Heart left ventricle (tissue), 16 donors: ENCODE measurements at places on chromosomes 3 and 15. TPM values are rescaled to one million over a fixed set of nuclear protein-coding genes. Genes with fewer than 3 reads are reported as not detected.

Gene WNT7A
- not detected for total RNA-seq

GRCh38 chr15:73910522-73911303 lies 15.5 kb upstream of the LOXL1 start:
- DNase-seq, result no peak

- DNase-seq, result no peak
These were observed 7.4 kb upstream of the CCDC33 start for GRCh38 chr15:74228723-74229081.

GRCh38 chr3:32821686-32822296 lies 4.0 kb downstream of the TRIM71 start:
- DNase-seq, result no peak

DNA sequence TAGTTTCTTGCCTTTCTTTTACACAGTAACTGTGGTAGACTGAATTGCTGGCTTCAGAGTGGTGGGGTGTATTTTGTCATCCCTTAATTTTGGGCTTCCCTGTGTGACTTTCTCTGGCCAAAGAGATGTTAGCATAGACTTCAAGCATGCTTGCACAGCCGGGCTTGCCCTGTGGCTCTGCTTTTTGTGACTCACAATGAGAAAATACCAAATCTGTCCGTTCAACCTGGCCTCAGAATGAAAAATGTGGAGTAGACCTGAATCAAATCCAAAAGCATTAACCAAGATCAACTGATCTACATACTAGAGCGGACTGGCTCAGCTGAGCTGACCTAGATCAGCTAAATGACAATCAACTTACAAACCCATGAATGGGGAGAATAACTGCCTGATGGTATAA lies 51.4 kb downstream of the PLAAT1 start:
- no peak for DNase-seq

Gene HRH1
- total RNA-seq, result 4.0 TPM

DNA sequence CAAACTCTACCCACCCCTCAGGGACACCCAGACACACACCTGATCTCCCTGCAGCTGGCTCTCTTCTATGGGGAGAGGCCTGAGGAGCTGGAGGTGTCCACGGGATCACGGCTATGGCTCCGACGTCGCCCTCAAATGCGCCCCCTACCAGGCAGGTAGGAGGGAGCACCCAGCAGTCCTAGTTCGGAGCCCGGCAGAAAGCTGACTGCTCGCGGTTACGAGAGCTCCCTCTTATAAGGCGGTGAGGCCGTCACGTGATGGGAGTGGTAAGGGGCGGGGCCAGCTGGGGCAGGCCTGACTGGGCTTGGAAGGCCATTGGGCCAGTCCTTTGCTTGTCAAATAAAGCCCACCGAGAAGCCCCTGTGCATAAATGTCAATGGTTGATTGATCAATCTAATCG lies at the start of gene PRR20G:
PRR20G (minus strand) TSS at position 207 of the 400 bp plus-strand sequence. CDS start 681 bp downstream, outside the sequence.
- no peak for DNase-seq

GRCh38 chr3:31226346-31226745 lies 306.4 kb upstream of the STT3B start:
- DNase-seq, result no peak

- DNase-seq, result no peak
These were observed 250.3 kb upstream of the IGF1R start for GRCh38 chr15:98398056-98398455.

- DNase-seq, result no peak
These were observed 38.2 kb downstream of the TMCC1 start for GRCh38 chr3:129855170-129855831.

DNA sequence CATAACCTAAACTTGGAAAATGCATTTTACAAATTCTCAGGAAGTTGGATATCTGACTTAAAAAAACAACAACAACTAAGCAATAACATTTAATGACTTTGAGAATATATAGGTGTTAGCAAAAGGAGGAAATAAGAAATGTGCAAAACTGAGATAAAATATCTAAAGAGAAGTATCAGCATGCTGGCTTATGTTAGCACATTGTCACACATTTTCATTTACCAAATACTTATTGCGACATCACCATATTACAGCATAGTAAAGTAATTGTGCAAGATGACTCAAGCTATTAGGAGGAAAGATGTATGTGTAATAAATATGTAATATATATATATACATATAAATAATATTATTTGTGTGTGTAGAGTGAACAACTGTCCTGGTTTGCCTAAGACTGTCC lies 9.2 kb downstream of the PTX3 start:
- DNase-seq, result no peak

Gene TRH
- not detected for total RNA-seq

- DNase-seq, result no peak
These were observed 314.5 kb downstream of the TLE3 start for GRCh38 chr15:69783211-69783610.

Gene GHSR
- total RNA-seq, result not detected

DNA sequence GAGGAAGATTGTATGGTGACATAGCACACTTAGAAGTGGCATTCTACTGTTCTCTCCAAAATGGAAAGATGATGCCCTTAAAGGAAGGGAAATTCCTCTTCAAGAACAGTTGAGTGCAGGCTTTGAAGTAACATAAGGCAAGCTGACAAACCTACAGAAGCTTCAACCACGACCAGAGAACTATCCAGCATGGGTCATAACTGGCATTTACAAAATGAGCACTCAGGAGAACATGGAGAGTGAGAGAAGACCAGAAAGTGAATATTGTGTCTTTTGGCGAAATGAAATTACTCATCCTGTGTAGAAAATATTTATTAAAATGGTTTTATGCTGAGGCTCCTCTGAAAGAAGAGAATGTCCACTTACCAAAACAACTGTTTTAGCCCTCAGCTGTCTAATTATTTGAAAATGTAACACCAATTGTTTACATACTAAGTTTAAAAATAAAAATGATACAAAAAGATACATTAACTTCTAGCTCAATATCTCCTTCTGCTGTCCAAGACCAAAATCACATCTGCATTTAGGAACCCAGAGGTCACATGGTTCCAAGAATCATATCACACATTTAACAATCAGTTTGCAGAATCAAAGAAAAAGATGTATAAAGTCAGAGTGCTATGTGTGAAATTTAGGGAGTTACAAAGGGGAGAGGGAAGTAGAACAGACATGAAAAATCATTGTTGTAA lies 216.9 kb downstream of the ATP8B4 start:
- DNase-seq, result no peak

- no peak for DNase-seq
These were observed 229.2 kb upstream of the ZPLD1 start for GRCh38 chr3:102205647-102206046.

DNA sequence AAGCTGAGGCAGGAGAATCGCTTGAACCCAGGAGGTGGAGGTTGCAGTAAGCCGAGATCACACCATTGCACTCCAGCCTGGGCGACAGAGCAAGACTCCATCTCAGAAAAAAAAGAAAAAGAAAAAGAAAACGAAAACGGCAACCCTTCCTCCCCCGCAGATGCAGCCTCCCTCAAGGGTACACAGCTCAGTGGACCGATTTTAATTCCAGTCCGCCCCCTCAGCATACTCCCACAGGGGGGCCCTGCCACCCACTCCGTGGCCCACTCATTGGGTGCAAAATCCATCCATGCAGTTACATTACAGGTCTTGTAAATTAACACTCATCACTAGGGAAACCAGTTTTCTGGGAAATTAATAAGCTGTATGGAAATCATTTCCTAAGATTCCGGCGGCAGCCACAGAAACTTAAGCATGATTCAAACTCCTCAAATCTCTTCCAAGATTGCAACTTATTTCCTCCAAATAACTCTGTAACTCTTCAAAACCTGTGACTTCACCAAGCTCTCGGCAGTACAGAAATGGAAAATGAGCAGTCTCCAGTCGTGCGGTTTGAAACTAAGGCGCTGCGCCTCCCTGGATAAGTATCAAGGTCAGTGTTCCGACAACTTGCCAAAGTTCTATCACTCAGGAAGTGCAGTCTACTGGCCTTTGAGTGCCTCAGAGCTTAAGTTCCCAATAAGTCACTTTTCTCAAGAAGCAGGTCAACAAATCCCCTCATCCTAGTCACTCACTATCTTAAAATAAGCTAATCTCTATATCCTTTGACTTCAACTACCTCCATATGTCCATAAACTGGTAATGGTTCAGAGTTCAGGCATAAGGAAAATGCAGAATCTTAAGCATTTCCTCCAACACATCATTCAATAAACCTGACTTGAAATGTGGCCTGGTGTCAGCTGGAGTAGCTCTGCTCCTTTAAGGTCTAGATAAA lies 24.7 kb upstream of the KLHL6 start:
- DNase-seq, result peak; percentile 50

DNA sequence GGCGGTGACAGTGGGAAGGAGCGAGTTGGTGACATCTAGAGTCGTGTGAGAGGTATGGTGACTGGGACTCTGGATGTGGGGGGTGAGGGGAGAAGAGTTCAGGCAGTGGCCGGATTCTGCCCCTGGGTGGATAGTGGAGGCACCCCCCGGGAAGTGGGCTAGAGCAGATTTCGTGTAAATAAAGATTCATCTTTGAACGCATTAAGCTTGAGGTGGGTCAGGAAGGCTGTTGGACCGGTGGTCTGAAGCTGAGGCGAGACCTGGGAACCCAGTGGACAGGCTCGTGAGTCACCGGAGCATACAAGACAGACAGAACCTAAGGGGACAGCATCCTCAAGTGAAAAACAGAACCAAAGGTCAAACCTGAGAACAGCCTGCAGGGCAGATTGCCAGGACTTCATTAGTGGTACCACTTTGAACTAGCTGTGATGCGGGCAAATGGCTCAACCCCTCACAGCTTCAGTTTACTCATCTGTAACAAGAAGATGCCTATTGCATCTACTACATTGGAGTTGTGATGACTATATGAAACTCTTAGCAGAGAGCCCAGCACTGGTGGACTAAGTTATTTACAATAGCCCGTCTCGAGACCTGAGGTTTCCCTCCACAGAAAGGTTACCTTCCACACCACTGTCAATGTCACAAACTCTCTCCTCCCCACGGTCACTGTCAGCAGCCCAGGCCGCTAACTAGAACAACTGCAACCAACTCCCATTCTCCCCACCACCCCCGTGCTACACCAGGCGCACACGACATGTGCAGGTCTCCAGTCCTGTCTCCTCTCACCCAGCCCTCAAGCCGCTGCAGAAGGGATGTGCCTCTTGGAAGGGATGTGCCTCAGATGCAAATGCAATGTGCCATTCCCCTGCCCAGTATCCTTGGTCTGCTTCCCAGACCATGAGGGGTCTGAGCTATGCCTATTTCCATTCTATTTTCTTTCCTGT lies 901 bp upstream of the CLN6 start:
- no peak for DNase-seq

Gene SEC22C
- total RNA-seq, result 38.6 TPM

GRCh38 chr3:7813365-7813764 lies 688.3 kb upstream of the LMCD1 start:
- no peak for DNase-seq

DNA sequence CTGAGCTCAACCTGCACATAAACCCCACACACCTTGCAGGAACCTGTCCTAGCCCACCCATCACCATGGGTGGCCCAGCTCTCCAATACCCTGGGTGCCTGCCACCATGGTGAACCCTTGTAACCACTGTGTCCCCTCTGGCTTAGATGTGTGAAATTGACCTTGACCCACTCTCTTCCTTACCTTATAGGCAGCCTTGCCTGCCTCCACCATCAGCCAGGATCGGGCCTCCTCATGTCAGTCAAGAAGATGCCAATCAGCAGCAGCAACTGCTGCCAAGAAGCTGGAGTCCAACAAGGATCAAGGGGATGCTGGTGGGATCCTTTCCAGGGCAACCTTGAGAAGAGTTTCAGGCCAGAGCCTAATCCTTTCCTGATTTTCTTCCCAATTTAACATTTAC lies 8.8 kb upstream of the CYP11A1 start:
- DNase-seq, result no peak

DNA sequence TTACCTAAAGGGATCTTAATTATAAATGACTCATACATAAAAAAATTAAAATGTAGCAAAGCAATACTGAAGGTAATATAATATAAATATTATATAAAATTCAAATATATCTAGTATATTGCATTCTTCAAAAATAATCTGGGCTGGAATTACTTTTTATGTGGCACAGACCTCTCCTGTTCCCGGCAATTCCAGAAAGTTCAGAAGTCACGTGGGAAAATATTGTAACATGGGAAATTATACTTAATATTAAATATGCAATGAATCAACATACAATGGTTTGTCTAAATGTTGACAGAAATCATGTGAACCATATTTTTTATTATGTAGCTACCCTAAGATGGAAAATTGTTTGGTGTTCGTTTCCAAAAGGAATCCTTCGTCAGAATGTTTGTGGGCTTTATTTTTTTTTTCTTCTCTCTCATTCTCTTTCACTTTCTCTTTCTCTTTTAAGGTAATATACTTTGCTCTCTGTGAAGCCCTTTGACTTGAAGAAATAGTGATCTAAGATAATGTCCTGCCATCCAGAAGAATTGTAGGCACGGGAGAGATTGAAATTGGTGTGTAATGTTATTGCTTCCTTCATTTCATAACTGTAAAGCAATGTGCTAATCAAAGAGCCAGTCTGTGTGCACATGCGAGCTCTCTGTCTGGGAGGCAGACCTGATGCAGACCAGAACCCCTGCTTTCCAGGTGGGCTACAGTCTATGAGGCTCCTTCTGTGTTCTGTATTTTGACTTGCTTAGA lies 559.4 kb downstream of the NR2F2 start:
- no peak for DNase-seq

GRCh38 chr3:151726016-151726415 lies 7.7 kb upstream of the AADACL2 start:
- no peak for DNase-seq

Gene ANKRD63
- not detected for total RNA-seq

Gene FGF12
- 152 TPM for total RNA-seq

Gene DNAH1
- total RNA-seq, result 3.8 TPM

- DNase-seq, result no peak
These were observed 80.3 kb downstream of the TMEM266 start for GRCh38 chr15:76140074-76140464.

- no peak for DNase-seq
These were observed 18.8 kb downstream of the CLASP2 start for GRCh38 chr3:33699275-33699674.

- no peak for DNase-seq
These were observed 6.0 kb downstream of the ONECUT1 start for GRCh38 chr15:52783929-52784798.

DNA sequence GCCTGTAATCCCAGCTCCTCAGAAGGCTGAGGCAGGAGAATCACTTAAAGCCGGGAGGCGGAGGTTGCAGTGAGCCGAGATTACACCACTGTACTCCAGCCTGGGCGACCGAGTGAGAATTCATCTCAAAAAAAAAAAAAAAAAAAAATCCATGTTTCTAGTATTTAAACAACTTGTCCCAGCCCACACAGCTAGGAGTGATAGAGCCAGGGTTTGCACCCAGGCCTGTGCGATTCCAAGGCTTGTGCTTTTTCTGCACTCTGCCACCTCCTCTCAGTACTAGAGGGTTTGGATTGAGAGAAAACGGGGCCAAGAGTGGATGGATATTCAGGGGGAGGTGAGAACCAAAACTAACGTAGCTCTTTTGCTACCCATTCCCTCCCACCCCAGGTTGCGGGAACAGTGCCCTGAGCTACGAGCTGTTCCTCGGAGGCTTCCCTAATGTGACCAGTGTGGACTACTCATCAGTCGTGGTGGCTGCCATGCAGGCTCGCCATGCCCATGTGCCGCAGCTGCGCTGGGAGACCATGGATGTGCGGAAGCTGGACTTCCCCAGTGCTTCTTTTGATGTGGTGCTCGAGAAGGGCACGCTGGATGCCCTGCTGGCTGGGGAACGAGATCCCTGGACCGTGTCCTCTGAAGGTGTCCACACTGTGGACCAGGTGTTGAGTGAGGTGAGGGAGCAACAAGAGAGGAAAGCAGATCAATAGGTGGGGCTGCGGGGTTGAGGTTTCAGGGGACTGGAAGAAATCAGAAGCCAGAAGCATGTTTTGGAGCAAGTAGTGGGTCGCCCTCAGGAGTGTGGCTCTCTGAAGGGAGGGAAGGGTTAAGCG lies 4.1 kb downstream of the CAMK2N2 start:
- DNase-seq, result no peak

GRCh38 chr3:141849056-141849815 lies 27.2 kb upstream of the ATP1B3 start:
- no peak for DNase-seq

Gene GXYLT2
- 17.7 TPM for total RNA-seq

Gene PEX11A
- 7.0 TPM for total RNA-seq
